ENCODE measurements at places on chromosomes 4 and X.

DNA sequence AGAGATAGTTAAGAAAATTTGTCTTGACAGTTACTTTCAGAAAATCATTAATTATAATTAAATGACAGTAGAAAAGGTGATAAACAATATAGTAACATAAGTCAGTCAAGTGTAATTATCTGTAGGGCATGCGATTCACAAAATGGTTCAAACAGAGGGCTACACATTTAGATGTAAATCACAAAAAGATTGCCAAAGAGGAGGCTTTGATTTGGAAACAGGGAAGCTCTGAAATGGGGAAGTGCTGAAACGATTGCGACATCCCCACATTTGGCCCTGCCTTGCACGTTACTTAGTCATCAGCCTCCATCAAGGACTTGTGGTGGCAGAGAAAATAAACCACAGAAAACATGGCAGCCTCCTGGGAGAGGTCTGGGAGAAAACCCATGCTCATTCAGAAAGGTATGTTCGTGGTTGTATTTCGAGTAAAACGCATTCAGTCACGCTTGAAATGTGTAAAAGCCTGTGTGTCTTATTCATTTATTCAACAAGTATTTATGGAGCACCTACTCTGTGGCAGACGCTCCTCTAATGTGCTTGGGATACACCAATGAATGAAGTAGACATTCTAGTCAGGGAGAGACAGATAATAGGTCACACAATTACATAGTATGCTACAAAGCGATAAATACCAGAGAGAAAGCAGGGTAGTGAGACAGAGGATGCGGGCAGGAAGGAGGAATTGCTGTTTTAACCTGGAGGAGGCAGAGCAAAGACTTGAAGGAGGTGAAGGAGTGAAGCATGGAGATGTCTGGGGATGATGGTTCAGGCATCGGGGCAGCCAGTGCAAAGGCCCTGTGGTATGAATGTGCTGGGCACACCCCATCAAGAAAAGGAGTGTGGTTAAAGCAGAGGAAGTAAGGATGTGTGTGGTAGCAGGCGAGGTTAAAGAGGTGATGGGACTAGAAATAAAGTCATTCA is 7.8 kb downstream of the RBM47 start:
- DNase-seq = no peak

DNA sequence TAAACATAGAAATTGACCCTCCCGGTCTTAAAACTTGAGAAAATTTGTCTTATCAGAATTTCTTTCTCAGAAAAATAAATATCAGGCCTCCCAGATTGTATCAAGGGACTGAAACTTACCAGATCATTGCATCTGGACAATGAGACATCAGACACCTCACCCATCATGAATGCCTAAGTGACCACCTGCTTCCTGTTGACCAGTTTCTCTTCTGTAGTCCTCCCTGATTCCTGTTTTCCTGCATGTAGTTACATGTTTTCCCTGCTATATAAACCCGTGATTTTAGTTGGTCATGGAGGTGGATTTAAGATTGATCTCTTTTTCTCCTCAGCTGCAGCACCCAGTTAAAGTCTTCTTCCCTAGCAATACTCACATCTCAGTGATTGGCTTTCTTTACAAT is 548.1 kb downstream of the PPP4R3C start:
- DNase-seq = no peak

DNA sequence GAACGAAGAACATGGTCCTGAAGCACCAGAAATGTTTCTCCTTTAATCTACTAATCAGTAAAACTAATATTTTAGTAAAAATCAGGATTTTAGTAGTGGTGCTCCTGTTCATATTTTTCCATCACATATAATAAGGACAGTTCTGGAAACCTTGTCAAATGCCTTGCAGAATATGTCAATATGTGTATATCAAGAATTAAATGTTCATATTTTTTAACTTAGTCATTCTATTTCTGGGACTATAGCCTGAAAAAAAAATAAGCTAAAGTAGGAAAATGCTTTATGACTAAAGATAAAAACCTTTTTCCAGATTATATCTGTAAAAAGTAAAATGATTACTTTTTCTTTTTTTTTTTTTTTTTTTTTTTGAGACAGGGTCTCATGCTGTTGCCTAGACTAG is 65.1 kb downstream of the MAB21L2 start:
- no peak for DNase-seq

DNA sequence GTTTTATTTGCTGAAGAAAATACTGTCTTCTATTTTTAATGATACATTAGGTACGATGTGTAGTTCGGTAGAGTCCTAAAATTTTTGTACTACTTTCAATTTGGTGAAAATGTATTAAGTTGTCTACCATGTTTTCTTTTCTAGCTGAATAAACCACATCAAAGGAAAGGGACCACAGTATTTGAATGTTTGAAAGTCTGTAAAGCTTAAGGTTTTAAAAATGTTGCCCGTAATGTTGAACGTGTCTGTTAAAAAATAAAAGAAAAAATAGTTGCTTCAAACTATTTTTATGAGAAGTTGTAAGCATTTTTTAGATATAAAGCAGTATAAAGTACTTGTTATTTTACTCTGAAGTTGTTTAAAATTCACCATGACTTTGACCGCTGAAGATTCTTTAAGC is 3.2 kb downstream of the CDKN2AIP start:
- DNase-seq = no peak

DNA sequence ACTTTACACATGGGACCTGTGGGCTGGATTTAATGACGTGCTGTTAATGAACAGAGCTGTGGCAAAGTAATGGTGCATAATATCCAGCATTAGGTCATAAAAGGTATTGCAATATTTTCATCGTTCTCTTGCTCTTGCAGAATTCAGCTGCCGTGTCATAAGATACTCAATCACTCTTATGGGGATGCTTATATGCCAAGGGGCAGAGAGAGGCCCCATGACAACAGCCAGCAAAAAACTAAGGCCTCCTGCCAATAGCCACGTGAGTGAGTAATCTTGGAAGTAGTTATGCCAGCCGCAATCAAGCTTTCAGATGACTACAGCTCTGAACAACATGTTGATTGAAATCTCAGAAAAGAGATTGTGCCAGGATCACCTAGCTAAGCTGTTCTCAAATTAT is 616.9 kb downstream of the FSTL5 start:
- no peak for DNase-seq
